ENCODE measurements at places on chromosomes 5 and 9. TPM values are rescaled to one million over a fixed set of nuclear protein-coding genes. Genes with fewer than 3 reads are reported as not detected.

- H3K27ac ChIP-seq = no peak overlapping the region
- H3K27me3 ChIP-seq = no peaks in the 10 kb centered on the region
- no peak overlapping the region for H3K4me3 ChIP-seq
- DNase-seq = no peak
- no peaks in the 10 kb centered on the region for H3K36me3 ChIP-seq
These were observed 2.0 kb downstream of the TMEM8B start for GRCh38 chr9:35831040-35831439.

Gene PFN3
- not detected for total RNA-seq

DNA sequence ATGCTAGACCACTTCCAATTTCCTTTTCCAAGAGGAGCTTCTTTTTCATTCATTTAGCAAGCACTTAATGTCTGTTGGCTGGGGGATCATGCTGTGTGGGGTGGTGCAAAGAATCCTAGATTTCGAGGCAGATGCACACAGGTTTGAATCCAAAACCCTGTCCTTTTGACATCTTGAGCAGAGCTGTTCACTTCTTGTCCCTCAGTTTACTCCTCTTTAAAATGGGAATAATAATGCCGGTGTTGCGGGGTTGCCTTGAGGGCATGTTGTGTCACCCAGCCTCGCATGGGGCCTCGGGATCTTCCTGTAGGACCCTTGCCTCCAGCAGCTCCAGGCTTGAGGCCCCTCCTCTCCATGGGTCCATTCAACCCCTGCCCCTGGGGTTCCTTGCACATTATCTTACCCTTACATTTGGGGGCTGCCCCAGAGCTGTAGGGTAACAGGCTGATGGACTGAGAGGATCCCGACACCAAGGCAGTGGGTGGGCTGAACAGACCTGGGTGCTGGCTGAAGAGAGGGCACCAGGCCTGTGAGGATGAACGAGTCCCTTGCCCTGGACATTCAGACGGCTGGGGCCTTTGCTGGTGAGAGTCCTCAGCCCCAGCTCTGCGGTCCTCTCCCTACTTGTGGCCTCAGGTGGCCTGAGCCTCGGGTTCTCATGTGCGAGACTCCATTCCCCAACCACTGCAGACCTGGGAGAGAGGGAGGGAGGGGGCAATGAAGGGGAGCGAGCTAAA, 145.8 kb downstream of the BARX1 start:
- no peaks in the 10 kb centered on the region for H3K27me3 ChIP-seq
- DNase-seq = no peak
- no peaks in the 10 kb centered on the region for H3K36me3 ChIP-seq

DNA sequence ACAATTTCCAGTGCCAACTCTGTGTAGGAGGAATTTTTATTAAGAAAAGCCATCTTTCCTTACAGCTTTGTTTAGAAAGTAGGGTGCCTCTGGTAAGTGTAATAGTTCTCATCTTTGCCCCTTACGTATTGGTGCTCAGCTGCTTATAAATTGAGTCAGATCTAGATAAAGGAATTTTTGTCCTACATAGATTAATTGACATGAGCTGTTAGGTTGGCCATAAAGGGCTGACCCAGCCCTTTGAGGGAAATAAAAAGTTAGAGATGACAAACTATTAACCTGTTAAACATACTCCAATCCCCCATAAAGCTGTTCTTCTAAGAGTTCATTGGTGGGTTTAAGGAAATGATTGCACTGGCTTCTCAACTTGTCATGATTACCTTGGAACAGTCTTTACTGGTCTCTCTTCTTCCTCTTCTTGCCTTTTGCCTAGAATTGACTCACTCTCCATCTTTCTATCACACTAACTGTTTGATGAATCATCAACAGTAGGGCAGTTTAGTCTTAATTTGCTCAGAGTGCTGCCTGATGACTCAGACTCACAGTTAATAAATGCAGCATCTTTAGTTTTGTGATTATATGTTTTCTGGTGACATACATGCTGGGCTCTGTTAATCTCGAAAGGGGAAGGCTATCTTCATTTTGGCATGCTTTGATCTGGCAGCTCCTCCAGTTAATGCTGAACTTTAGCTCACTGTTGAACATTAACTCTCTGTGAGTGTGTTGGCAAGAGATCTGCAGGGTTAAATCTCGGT, 51.7 kb downstream of the ARHGAP26 start:
- no peaks in the 10 kb centered on the region for H3K27me3 ChIP-seq
- peaks cover 85% of the 10 kb centered on the region for H3K4me1 ChIP-seq
- no peaks in the 10 kb centered on the region for H3K36me3 ChIP-seq
- H3K27ac ChIP-seq = peak overlapping the region; percentile 36

- H3K36me3 ChIP-seq = no peaks in the 10 kb centered on the region
- DNase-seq = no peak
- no peak overlapping the region for H3K27ac ChIP-seq
These were observed 58.1 kb upstream of the ABCA1 start for GRCh38 chr9:104986096-104986495.

Gene MUSK
- 0.16 TPM for total RNA-seq

Gene NTNG2
- not detected for total RNA-seq
